NCI-H1417 treated with DMSO at 0.1 percent for 48 hours (cell line): ENCODE measurements at places on chromosomes 5 and 9.

- no peak for DNase-seq
These were observed 97.9 kb downstream of the CACNA1B start for GRCh38 chr9:137975527-137975913.

GRCh38 chr9:16275795-16276624 lies 594.5 kb downstream of the BNC2 start:
- no peak for DNase-seq

DNA sequence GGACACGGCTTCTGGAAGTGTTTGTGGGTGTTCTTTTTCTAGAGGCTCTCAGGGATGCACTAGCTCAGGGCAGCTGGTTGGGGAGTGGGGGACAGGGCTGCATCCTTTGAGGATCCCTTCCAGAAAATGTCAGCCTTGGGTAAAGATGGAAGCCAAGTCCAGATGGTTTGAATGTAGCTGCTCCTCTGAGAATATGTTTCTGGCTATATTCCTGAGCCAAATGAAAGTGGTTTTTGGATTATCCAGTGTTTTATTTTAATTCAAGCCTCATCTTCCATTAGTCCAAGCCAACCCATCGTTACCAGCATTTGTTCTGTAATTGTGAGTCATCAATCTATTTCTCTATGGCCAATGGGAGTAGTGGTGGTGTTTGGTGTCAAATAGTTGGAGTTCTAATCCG lies 70.4 kb downstream of the SPRY4 start:
- DNase-seq = no peak

DNA sequence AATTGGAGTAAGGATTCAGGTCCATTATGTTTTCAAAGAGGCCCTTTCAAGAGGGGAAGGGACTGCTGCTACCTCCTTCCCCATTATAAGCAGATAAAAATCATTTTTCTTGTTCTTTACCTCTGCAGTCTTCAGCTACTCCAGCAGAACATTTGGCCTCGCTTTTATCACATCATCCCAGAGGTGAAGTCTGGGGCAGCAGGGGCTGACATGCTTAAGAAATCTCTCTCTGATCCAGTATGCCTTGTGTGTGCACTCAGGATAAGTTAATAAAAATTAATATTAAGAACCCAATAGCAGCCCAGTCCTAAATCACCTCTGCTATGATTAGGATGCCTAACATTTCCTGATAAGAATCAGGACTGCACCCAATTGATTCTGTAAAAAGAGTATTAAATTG lies 306.9 kb upstream of the NREP start:
- no peak for DNase-seq

DNA sequence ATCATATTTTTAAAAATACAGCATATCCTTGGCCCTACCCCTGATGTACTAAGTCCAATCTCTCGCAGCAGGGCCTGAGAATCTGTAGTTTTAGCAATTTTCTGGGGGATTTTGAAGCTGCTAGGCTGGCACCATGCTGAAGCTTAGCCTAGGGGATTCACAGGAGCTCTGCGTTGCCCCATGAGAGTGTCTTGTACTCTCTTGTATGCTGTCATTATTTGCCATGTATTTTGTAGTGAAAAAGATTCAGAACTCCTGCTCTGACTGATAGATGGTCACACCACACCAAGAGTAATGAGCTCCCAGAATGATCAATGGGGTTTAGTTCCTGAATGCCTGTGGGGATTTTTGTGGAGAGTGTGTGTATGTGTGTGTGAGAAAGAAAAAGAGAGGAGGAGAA lies 20.7 kb upstream of the TRMT10B start:
- no peak for DNase-seq

GRCh38 chr5:14036947-14037346 lies 92.5 kb upstream of the DNAH5 start:
- no peak for DNase-seq

GRCh38 chr5:35066260-35066795 lies 18.6 kb upstream of the AGXT2 start:
- DNase-seq = no peak

GRCh38 chr9:72871685-72872084 lies 81.2 kb downstream of the ALDH1A1 start:
- DNase-seq = peak; percentile 13

DNA sequence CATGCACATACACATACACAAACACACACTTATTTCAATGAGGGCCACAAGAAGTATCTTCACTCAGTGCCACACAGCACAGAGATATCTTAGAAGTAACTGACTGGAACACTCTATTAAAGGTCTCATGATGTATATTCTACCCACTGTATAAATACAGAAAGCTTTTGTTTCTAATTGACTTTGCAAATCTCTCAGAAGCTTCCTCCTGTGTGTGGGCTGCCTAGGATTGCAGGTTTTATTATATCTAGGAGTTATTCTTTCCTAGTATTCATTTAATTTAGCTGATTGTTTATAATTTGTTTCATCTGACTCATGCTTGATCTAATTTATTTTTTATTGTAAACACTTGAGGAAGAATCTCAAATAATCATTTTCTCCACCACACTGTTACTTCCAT lies 262.4 kb upstream of the ACTBL2 start:
- no peak for DNase-seq

GRCh38 chr5:136166909-136167308 lies 26.1 kb downstream of the SMIM32 start:
- no peak for DNase-seq

DNA sequence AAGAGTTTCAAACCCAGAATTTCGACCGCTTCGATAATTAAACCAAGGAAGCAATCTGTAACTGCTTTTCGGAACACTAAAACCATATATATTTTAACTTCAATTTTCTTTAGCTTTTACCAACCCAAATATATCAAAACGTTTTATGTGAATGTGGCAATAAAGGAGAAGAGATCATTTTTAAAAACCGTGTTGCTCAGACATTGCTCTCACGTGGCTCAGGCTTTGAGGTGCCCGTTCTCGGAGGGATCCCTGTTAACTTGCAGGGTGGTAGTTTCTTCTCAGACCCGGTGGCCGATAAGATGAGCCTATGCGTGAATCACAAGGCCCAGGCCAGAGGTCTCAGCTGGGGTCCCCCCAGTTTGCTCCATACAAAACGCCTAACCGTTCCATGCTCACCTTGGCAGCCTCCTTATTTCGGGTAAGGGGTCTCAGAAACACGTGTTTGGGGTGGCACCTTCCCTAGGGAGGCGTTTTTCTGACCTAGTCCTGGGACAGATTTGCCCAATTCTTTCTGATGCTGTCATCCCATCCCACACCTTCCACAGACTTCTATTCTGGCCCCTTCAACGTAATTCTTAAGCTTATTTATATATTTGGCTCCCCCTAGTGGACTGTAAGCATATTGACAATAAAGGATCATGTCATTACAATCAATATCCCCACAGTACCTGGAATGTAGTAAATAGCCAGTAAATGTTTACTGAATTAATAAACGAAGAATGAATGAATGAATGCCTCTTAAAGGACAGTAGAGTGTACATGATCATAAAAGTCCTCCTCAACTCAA lies 48.1 kb downstream of the THBS4 start:
- DNase-seq = no peak

- no peak for DNase-seq
These were observed 1356.8 kb upstream of the ACO1 start for GRCh38 chr9:31027678-31028077.

DNA sequence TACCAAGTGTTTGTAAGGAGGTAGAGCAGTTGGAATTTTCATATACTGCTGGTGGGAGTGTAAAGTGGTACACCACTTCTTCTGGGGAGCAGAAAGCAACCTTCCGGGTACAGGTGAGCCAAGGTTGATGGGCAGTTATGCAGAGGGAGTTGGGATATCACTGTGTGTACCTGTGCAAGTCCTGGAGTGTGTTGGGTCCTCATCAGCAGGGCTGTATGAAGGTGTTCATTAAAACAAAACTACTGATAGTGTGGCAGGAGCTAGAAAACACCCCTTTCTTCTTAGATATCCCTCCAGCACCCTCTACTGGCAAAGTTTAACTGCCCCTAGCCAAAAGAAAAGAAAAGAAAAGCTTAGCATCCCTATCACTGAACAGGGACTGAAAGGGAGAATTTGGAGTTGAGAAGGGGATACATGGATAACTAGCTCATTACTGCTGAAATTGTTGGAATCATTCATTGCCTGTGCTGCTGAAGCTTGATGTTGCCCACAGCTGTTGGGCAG lies 10.7 kb downstream of the MARCHF6 start:
- DNase-seq = no peak

- DNase-seq = no peak
These were observed 103.1 kb downstream of the ATG10 start for GRCh38 chr5:82074950-82075349.

DNA sequence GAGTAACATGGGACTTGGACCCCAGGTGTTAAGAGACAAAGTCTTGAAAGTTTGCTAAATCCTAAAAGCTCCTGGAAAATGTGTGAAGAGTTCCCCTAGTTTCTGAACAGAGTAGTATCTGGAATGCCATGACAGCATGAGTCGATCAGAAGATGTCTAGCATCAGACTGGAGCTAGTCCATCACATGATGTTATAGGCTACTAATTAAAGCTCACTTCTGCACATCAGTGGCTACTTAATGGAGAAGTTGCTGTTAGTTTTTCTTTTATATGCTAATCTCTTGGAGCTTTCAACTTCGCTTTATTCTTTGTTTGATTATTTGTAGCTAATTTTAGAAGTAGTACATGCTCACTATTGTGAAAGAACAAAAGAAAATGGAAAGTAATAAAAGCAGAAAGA lies 471.3 kb upstream of the KLF4 start:
- no peak for DNase-seq

DNA sequence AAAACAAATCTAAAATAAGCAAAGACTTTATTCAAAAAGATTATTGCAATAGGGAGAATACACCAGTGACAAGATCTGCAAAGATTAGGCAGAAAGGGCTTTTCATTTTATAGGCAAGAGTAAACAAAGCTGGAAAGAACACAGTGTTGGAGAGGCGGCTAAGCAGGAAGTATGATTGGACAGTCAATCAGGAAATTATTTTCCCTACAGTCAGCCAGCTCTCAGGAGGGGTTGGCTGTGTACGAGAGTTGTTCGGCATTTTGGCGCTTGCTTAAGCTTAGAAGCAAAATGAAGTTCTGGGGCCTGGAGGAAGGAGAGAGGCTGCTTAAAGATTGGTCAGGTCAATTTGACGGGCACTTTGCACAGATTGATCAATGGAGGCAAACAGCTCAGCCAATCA lies 1030.5 kb downstream of the TLE4 start:
- DNase-seq = no peak

DNA sequence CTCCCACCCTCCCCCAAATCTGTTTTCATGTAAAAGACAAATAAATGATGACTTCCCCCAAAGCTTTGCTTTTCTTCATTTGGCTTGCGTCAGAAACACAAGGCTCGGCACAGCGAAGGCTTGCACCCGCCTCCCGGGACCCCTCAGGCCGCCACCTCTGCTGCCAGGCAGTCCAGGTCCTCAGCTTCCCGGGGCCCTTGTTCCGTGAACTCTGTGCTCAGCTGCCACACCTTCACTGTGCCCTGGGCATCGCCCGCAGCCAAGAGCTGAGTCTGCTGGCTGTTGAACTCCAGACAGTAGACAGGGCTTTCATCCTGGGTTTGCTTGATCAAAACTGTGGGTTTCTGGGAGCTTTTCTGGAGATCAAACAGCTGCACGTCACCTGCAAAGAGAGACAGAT lies 23.0 kb downstream of the DYNC2I2 start:
- DNase-seq = no peak

DNA sequence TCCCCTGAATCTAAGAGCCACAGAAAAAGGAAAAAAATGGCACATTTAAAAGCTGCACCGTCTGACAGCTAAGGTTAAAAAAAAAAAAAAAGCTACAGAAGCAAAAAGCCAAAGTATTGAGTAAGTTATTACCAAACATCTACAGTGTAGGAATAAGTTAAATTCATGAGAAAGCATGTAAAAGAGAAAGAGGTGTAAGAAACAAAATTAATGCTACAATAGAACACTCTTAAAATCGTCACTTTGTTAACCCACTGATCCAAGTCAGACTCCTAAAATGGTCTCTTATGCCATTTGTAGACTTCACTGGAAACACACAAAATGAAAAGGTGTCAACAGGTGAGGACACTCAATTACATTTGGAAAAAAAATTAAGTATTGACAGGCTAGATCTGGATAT lies 120.2 kb downstream of the SSBP2 start:
- DNase-seq = no peak

GRCh38 chr9:126016579-126017290 lies 269.6 kb downstream of the PBX3 start:
- DNase-seq = no peak

DNA sequence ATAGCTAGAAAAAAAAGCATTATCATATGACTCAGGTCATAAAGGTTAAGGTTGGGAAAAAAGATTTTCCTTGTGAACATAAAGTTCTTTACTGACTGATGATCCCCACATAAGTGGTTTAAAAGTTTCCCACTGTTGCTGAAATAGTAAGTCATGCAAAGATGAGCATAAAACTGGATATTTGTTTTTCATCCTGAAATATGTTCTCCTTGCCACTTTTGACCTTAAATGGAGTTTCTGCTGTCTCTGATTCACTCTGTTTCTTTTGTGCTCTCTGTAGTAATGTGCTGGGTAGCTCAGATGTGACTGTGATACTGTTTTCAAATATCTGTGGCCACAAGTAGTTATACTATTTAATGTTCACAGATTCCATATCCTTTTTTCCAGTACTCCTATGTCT lies 162.5 kb upstream of the GAS1 start:
- DNase-seq = no peak

GRCh38 chr5:26569241-26569928 lies 469.0 kb downstream of the CDH9 start:
- no peak for DNase-seq

- no peak for DNase-seq
These were observed 363.0 kb upstream of the RIOK2 start for GRCh38 chr5:97545886-97546535.

GRCh38 chr9:93594041-93594756 lies 17.8 kb downstream of the PHF2 start:
- DNase-seq = no peak

- no peak for DNase-seq
These were observed 79.4 kb downstream of the GAS1 start for GRCh38 chr9:86867804-86868313.

DNA sequence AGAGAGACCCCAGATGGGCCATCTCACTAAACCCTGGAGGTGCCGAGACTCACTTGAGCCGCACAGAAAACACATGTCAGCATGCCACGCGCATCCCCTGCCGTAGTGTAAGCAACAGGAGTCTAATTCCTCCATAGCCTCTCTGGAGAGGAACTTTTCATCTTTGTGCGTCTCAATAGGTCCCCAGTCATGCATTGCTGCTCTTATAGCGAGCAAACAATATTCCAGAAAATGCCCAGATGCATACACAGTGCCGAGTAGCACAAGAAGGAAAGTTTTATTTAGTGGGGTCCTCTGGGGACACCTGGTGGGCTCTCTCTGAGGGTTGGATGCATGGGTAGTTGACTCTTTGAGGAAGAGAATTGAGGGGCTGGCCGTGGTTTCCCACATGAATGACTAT lies 97.9 kb upstream of the DAP start:
- no peak for DNase-seq

- DNase-seq = no peak
These were observed 57.6 kb downstream of the PTTG1 start for GRCh38 chr5:160479220-160479619.

GRCh38 chr5:174573221-174573994 lies 151.0 kb upstream of the MSX2 start:
- DNase-seq = no peak

- no peak for DNase-seq
These were observed 73.4 kb downstream of the ANGPTL2 start for GRCh38 chr9:127049044-127049443.

- DNase-seq = no peak
These were observed 7.0 kb downstream of the LNPEP start for GRCh38 chr5:96942911-96943310.
